ENCODE measurements at places on chromosomes 7 and 10.

- DNase-seq: no peak
Observed at GRCh38 chr10:25999295-25999981, 65.4 kb downstream of the MYO3A start.

DNA sequence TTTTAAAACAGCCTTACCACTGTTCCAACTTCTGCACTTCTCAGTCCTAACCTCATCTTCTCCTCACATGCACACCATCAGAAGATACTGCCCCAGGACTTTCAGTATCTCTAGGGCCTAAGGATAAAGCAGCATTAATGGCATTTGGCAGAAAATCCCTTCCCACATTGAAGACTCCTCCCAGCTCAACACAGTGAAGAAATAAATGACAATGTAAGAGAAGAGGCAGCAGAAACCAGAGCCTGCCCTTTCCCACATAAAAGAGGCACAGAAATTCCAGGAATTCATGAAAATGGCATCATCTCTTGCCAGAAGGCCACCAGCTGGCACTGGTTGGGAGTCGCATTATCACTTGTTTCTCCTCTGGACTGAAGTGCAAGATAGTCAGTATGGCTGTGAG is 3.7 kb downstream of the GCC1 start:
- no peak for DNase-seq

DNA sequence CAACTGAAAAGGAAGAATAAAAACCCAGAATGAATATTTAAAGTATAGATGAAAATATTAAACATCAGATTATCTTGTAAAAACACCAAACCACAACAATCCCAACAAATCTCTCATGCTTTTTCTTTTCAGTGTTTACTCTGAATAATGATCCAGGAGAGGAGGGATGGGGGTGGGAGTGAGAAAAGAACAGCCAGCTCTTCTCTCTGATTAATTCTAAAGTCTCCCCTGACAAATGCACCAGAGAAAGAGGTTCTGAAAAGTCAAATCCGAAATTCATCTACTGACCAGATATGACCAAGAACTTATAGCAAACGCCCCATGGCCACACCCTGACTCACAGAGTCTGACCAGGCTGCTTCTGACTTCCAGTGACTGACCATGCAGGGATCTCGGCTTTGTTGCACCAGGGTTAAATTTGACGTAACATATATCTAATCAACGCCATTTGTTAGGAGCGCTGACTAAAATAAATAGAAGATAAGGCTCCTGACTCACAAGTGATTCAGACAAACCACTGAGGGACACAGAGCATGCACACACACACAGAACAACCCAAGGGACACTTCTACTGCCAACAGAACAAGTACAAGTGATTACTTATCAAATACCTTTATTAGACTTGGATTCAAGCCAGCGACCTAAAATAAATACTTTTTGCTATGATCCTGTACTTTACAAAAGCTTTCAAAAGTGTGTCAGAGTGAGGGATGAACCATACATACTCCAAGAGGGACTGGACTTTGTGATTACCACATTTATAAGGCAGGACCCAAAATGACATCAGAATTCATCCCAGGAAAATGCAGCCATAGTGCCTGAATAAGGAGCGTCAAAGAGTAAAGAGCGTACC is 9.3 kb upstream of the SPOCK2 start:
- no peak for DNase-seq

DNA sequence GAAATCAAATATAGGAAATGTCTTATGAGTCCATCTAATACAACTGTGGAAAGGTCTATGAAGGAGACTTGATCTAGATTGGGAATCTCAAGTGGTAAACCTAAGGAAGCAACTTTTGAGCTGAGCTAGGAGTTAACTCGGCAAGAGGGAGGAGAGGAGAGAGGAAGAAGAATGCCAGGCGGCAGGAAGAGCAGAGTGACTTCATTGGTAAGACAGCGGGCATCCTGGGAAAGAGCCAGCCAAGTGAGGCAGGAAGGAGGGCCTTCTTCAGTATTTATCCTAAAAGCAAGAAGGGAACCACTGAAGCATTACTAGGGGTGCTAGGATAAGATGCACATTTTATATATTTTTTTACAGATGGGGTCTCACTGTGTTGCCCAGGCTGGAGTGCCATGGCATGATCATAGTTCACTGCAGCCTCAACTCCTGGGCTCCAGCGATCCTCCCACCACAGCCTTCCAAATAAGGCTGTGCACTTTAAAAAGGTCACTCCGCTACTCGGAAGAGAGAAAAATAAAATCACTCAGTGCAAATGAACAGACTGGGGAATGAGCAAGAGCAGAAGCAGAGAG is 2.0 kb downstream of the BCL7B start:
- no peak for DNase-seq

- DNase-seq: no peak
Observed at GRCh38 chr10:79051766-79052165, 17.0 kb upstream of the ZMIZ1 start.

GRCh38 chr10:15201589-15202300 is 33.3 kb upstream of the NMT2 start:
- peak; percentile 53 for DNase-seq

DNA sequence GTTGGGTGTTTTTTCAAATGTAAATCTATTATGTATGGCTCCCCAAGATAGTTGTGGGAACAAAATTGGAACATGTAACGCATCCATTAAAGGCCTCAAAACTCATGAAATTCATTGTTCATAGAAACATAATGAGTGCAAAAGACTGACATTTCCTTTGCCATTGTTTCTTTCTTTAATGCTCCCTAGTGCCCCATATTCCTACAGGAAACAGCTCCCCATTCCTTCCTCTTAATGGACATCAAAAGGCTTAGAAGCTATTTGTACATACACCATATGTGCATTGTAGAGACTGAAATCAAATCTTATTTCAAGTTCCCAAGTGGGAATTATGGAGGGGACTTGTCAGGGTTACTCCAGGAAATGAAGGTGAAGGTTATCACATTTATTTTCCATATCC is 139.1 kb downstream of the AHR start:
- DNase-seq: no peak

DNA sequence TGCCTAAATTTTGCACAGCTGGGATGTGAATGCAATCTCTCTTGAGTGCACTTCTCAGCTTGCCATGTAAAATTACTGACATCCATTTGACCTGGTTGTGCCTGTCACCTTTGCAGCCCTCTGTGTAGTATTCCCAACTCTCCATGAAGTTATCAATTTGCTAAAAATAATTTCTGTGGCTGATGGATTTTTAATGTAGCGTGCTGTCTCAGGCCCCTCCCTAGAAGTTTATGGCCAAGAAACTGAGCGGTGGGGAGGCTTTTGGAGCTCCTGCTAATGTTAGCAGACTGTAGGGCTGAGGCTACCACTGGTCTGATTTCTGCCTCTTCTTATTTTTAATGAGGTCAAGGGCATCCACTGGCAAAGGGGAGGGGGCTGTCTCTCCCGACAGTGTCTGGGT is 577.0 kb upstream of the DPP6 start:
- DNase-seq: no peak

DNA sequence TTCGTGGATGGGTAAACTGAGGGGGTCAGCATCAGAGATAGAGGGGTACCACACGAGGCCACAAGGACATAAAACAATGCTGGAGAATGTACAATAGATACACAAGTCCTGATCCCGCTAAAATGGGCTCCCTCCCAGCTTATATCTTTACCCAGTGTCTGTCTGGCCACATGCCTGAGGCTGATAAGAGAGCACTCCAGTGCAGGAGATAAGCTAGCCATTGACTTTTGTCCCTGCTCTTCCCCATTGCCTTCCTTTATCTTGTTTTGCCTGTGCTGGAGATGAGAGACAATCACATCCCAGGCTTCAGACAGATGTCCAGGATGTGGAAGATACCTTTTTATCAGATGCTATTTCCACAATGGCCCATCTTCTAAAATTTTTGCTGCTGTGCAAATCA is 6.0 kb downstream of the GAD2 start:
- no peak for DNase-seq

GRCh38 chr7:34133983-34134782 is 228.8 kb downstream of the BMPER start:
- no peak for DNase-seq

Data from epithelial cell of proximal tubule (primary cell).